GM23338 (cell line): ENCODE measurements at places on chromosomes 12 and 14.

DNA sequence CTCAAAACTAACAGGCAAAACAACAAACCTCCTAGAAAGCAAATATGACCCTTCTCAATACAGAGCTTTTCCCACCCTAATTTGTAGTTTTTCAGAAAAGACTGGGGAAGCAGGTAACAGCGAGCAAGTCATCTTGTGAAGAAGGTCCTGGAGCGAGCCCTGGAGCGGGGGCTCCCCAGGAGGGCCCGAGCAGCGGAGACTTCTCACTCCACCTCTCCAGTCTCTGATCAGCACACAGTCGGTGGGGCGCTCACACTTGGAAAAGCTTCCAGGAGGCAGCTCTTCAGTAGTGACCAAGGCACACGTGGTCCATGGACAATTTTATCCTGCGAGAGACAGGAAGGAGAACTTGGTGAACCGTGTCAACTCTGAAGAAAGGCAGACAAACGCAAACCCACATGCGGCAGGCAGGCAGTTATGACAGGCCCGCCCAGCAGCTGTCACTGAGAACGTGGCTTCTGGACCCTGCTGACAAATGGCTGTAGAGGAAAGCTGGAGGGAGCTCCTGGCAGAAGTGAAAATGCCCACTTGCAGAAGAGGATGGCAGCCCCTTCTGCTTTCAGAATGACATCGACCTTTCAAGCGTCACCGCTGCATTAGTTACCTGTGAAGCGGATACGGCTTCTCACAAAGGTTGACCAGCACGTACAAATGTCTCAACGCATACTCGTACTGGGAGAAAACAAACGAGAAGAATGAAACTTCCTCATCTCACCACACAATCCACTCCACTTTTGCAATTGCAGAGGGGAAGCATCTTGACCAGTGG lies 44.2 kb downstream of the LGMN start:
- DNase-seq = no peak

- DNase-seq = no peak
Observed at GRCh38 chr12:78799649-78800048, 64.9 kb upstream of the SYT1 start.

GRCh38 chr12:12398026-12398859 lies 41.4 kb downstream of the BORCS5 start:
- DNase-seq = no peak

- DNase-seq = no peak
Observed at GRCh38 chr14:55088356-55088755, 36.9 kb downstream of the MAPK1IP1L start.

- no peak for DNase-seq
Observed at GRCh38 chr14:72943876-72944430, 17.7 kb downstream of the DCAF4 start.

GRCh38 chr14:94679937-94680861 lies 68.0 kb downstream of the SERPINA3 start:
- DNase-seq = no peak

DNA sequence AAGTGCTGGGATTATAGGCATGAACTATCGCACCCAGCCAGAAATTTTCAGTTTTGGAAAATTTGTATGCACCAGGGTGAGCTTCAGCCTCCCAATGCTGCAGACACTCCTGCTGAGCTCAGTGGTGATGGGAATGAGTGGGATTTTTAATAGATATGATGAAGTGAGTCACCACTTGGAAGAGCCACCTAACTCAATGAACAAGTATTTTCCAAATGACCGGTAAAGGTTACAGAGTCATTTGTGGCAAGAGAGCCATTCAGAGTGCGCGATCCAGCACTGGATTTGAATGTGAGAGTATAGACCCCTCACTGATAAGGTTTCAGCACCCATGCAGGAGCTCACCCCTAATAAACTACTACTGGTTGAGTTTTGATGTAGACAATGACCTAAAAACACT lies 100.7 kb downstream of the PPP2R5C start:
- no peak for DNase-seq
